Fibroblast of lung (primary cell): ENCODE measurements at places on chromosomes 12 and 14. TPM values are rescaled to one million over a fixed set of nuclear protein-coding genes. Genes with fewer than 3 reads are reported as not detected.

- DNase-seq = no peak
Observed at GRCh38 chr12:106070611-106071010, 68.1 kb downstream of the NUAK1 start.

KCNH5 gene
- 0.03 and 1.5 TPM in 2 replicates for polyA plus RNA-seq

GRCh38 chr14:54174457-54174856 is 217.8 kb upstream of the BMP4 start:
- no peak for DNase-seq

GRCh38 chr14:82796086-82796485 is 1262.4 kb upstream of the SEL1L start:
- DNase-seq = no peak

GRCh38 chr12:121874071-121874470 is 14.5 kb upstream of the PSMD9 start:
- no peak for DNase-seq

- peak; percentile 15 for DNase-seq
Observed at GRCh38 chr14:89365061-89365801, 51.8 kb downstream of the FOXN3 start.

ITGB7 gene
- polyA plus RNA-seq = 0.15 and 0.20 TPM in 2 replicates

DNA sequence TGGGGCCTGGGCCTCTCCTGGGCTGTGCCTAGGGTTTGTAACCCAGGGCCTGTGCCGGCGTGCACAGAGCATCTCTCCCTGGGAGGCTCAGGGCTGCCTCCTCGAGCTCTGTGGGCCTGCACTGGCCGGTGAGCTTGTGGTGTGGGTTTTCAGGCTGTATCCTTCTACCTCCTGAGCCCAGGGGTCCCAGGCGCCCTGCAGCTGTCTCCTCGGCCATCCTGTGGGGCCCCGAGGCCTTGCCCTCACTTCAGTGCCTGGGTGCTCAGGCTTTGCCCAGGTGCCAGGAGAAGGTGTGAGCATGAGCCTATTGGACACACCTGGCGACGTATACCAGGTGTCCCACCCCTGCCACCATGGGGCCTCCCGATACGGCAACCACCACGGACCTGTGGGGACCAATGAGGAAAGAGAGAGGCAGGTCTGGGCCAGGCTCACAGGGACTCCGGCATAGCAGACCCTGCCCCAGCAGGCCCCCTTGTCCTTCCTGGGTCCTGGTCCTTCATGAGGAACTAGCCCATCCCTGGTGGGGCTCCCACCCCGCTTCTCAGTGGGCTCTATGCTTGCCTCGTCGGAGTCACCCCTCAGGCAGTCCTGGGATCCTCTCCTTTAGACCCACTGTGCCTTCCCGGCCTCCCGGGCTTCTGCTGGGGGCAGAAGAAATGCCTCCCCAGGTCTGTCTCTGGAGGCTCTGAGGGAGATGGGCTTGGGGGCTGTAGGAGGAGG is 400.2 kb downstream of the TMEM121 start:
- DNase-seq = no peak

GRCh38 chr12:29563071-29563470 is 65.6 kb upstream of the OVCH1 start:
- DNase-seq = peak; percentile 16

DNA sequence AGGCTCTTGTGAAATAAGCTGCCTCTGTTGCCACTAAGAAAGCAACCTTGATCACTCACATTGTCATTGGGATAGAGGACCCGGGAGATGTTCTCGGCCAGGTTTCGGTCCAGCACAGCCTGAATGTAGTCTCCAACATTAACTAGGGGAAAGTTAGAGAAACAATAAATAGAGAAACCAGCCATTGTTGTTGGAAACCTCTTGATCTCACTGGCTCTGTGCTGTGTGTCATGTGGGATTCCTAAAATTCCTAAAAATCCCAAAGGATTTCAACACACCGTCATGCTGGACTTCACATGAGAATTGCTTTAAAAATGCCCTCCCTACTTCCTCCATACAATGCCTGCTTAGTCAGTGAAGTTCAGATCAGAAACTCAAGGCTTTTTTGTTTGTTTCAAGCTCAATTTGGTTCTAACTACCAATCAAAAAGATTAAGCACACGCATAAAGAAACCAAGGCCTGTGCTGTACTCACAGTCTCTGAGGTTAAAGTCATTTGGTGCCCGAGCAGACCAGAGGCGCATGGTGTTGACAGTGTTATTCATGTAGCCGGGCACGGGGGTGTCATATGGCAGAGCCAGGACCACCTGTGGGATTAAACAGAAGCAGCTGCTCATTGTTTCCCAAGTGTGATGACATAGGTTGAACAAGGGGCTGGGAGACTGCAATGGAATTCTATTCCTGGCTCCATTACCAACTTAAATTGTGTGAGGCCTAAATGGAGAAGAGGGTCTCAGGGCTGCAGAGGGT is 23.6 kb downstream of the PYGL start:
- DNase-seq = peak; percentile 91

DNA sequence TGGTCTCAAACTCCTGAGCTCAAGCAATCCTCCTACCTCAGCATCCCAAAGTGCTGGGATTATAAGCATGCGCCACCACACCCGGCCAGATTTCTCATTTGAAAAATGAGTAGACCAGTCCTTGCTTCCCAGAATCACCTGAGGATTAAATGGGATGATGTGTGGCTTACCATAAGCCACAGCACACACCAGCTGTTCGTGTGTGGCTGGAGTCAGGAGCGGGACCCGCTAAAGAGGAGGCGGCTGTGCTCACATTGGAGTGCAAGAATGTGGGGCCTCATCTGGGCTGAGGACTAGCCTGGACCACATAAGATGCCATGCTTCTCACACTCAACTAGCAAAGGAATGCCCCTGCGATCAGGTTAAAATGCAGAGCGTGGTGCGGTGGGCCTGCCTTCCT is 6.7 kb upstream of the ALDH2 start:
- no peak for DNase-seq

DNA sequence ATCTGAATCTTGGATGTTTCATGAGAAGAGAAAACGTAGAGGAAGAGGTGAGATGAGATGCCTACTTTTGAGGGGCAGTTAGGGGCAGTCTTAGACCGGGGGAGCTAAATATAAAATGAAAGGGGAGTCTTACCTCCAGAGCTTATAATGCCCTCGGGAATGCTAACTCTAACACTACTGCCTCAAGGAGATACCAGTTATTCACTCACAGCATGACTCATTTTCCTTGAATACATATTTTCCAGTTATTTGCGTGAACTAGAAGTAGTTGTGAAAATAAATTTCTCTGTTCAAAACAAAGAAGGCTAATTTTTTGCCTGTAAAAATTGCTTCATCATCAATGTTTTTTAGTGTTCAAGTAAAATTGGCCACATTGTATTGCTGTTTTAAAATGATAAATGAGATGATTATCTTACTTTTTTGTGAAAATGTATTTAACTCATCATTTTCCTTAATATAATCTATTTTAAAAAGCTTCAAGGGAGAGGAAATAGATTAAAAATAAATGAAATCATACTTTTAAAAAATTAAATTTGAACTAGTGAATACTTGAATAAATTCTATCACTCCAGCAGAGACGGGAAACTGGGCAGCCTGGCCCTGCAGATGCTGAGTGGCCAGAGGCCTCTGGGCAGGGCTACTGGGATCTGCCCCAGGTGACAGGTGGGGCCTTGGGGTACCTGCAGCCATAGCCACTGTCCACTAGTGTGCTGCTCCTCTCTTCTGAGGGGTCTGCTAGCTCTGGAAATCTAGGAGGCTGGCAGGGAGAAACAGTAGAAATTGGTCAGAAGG is 339.3 kb downstream of the EGLN3 start:
- DNase-seq = peak; percentile 15

DNA sequence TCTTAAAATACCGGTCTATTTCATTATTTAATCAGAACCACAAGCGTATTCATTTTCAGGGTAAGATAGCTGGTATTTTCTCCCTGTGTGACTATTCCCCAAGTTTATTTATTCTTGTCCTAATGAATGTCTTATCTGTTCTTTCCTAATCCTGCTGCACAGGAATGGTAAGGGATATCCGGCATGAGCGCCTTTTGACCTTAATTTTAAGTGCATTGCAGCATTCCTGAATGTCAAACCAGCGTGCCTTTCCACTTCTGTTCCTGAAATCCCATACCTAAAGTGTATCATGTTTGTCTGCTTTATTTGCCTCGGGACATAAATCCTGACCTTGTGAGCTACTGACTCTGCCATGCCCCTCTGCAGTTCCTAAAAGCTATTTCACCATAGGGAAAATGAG is 1713.2 kb upstream of the FLRT2 start:
- no peak for DNase-seq

MYF6 gene
- polyA plus RNA-seq = 0.07 TPM in 1 of 2 replicates, not detected in the other

DNA sequence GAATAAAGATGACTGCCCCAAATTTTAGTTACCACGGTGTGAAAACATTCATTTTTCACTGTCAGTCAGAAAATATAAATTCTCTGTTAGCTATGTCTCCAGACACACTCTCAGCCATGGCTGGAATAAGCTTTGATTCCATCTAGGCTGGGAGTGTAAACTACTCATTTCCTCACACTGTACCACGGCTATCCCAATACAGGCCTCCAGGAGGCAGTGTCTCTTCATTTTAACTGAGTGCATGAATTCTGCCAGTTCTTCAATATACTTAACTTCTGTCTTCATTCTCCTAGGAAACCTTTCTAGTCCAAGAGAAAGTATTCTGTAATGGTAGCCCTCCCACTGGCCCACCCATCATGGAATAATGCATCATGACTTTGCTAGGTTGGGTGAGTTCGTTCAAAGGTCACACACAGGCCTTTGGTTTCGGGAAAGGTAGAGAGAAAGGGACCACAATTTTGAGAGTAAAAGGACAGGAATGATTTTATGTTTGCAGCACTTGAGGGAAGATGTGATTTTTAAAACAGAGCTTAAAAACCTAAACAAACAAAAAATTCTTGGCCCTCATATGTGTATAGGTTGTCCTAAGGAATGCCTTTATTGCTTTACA is 381.1 kb downstream of the SEC23A start:
- peak; percentile 34 for DNase-seq

SLC4A8 gene
- 4.9 and 12.4 TPM in 2 replicates for polyA plus RNA-seq

DNA sequence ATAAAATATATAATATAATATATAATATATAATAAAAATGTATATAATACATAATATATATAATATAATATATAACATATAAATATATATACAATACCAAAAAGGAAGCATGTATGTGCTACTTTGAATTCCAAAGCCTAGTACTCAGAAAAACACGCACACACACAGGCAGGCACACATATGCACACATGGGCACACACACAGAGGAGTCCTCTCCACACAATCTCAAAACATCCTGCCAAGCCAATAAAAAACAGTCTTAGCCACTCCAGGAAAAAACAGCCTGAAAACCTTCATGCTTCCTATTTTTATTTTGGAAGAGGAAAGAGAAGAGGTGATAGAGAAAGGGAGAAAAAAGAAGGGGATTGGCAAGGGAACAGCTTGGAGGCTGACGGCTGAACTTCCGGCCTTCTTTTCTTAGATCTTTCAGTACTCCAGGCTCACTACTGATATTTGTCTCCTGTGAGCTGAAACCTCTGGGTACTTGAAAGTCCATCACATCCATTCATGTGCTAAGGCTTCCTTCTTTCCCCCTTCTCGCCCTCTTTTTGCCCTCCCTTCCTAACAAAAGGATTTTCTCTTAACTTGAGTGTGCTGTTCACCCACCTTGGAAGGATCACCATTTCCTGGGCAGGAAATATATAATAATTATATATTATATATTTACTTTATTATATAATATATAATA is 394.2 kb downstream of the NUAK1 start:
- no peak for DNase-seq

DNA sequence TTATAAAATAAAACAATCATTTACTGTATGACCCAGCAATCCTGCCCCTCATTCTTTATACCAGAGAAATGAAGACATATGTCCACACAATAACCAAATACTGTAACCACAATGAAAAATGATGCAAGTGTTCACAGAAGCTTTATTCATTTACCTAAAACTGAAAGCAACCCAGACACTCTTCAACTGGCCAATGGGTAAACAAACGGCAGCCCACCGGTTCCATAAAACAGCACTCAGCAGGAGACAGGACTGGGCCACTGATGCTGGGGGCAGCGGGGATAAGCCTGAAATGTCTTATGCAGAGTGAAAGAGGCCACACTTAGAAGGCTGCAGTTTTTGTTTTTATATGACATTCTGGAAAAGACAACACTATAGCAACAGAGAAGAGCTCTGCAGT is 15.1 kb downstream of the DDX51 start:
- no peak for DNase-seq

IL31 gene
- not detected in 2 replicates for polyA plus RNA-seq

DNA sequence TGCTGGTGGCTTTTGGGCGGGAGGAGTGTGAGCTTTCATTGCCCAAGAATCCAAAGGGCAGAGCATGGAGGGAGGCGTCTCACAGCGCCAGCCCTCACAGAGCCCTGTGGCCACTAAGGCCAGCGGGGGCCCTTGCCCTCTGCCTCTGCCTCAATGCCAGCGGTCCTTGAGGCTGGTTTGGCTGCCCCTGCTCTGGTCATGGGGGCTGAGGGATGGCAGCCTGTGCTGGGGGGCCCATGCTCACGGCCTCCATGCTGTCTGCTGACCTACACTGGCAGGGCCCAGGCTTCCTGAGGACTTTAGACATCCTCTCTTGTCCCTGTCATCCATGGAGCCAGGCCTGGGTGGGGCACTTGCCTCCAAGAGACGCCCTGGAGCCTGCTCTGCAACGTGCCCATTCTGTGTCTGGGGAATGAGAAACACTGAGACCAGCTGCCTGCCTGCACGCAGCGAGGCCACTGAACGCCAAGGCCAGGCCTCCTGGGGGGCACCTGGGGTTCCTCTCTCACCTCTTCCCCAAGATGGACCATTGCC is 143.4 kb downstream of the KIF26A start:
- no peak for DNase-seq

DNA sequence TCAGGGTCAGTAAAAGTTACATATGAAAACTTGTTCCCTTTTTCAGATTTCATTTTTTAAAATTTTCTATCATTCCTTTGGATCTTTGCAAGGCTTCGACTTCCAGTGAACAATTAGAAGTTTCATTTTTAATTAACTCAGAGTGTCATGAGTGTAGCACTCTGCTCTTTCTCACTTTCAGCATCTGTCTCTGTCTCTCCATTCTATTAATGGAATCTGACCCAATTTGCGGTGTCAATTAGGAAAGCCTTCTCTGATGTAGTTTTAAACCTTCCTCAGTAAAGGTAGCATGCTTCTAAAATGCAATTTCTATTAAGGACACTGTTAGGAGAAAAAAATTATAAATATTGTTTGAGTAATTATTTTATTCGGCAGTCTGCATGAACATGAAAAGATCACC is 68.3 kb downstream of the SLC38A1 start:
- no peak for DNase-seq

- no peak for DNase-seq
Observed at GRCh38 chr14:95887351-95887750, 10.7 kb downstream of the TUNAR start.

CD27 gene
- 0.06 and 0.07 TPM in 2 replicates for polyA plus RNA-seq

DNA sequence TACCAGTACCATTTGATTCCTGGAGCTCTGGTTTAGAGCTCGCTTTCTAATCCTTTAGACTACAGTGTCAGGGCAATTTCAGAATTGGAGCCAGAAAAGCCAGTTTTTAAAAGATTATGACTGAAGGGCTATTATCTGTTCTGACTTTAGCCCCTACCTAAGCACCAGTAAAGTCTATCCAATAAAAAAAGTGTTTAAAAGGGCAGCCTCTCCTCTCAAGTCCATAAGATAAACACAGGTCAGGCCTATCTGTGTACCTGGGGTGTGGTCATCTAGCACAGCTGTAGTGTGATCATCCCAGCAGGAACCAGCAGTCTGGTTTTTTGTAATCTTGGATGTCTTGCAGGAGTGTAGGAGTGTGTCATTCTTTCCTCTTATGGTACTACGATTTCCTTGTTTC is 6.6 kb downstream of the APPL2 start:
- DNase-seq = no peak

MSRB3 gene
- 43.1 and 105 TPM in 2 replicates for polyA plus RNA-seq

PZP gene
- not detected in 2 replicates for polyA plus RNA-seq
